ENCODE measurements at places on chromosomes 2 and 18.

DNA sequence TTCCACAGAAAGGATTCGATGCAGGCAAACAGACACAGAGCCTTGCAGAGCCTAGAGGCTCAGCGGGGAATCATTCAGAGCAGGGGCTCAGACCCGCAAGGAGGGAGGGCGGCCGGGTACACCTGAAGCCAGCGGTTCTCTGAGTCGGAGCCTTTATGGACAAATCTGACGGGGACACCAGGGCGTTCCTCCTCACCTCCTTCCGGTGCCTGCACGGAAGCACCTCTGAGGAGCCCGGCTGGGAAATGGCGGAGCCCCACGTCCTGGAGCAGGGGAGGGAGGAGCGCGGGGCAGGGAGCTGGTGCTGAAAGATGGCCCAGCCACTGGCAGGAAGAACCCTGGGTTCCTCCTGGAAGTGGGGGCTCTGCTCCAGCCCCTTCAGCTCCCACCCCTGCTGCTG is 193.5 kb upstream of the ALKAL2 start:
- no peak for DNase-seq

DNA sequence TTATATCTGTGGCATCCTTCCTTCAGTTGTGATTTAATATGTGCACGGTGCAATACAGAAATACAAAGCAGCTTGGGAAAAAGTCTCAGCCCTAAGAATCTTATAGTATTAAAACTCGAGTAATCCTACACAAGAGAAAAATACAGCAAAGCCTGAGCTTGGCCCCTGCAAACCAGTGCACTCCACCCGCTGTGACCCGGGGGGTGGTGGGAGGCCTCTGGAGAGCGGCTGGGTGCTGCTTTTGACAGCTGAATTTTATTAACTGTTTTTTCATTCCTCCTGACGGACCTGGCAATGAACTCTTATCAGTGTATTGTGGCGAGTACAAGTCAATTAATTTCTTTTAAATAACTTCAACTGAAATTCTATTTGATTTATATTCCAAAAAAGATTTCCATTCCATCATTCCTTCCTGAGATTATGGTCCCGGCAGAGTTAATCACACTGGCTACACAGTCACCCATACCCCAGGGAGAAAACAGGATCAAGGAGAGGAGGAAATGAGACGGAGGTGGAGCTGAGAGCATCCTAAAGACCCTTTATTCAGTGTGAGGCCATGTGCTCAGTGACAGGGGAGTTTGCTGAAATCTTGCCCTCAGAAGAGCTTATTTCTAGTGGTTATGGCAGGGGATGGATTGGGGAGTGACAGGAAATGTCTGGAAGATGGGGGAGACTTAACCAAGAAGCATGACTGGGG is 124.8 kb downstream of the KLHL29 start:
- DNase-seq: no peak

DNA sequence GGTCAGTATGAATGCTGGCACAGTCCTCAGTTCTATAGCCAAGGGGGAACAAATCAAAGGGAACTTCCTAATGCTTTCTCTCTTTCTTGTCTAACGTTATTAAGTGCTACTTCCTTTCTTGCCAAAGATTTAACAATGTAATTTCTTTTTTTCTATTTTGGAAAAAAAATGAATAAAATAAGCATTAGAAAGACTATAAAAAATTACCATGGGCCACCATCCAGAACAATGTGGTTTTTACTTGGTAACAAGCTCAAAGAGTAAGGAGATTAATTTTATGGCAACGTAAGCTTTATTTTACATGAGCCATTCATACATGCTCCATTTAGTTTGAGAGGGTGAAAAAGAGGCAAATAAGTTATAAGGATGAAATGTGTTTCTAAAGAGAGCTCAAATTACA is 40.1 kb downstream of the SERPINE2 start:
- no peak for DNase-seq

DNA sequence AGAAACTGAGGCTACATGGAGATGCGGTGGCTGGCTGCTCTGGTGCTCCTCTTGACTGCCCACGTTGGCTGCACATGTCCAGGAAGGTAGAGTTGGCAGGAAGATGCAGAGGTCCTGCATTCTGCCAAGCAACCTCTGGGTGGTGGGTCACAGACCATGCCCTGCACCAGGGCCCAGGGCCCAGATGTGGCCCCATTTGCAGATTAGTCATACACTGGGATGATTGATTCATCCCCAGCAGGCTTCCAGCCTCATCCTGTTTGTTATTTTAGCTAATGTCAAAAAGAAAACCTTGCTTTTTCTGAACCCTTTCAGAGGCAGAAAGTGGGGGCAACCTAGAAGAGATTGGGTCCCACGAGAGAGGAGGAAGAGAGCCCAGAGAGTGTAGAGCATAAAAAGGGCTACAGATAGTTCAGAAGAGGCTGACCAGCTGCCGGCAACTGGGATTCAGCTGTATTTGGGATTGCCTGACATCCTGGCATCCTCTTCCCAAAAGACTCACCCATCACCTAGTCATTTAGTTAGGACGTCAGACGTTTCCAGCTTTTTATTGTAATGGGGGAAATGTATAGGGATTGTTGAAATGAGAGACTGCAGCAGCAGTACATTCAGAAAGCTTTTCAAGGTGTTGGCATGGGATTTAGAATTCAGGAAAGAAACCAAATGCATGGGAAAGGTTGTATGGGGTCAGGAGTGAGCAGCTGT is 101.9 kb downstream of the CTIF start:
- DNase-seq: no peak

- DNase-seq: no peak
Observed at GRCh38 chr2:181485638-181485946, 28.4 kb downstream of the ITGA4 start.

GRCh38 chr2:120596990-120597594 is 138.6 kb upstream of the GLI2 start:
- DNase-seq: peak; percentile 45

DNA sequence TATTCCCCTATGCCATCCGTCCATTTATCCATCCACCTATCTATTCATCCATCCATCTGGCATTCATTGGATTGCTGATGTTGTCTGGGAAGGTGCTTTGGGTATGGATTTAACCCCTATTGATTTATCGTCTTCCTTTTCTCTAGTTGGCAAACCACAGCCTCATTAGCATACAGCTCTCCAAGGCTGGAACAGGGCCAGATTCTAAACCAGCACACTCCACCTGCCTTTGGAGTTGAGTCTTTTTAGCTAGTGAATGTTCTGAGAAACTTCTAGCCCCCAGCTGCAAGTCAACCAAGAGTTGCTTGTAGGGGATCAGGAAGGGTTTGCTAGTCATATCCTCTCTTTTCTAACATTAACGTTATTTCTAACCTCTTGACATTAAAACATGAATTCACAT is 90.7 kb downstream of the NRP2 start:
- no peak for DNase-seq

DNA sequence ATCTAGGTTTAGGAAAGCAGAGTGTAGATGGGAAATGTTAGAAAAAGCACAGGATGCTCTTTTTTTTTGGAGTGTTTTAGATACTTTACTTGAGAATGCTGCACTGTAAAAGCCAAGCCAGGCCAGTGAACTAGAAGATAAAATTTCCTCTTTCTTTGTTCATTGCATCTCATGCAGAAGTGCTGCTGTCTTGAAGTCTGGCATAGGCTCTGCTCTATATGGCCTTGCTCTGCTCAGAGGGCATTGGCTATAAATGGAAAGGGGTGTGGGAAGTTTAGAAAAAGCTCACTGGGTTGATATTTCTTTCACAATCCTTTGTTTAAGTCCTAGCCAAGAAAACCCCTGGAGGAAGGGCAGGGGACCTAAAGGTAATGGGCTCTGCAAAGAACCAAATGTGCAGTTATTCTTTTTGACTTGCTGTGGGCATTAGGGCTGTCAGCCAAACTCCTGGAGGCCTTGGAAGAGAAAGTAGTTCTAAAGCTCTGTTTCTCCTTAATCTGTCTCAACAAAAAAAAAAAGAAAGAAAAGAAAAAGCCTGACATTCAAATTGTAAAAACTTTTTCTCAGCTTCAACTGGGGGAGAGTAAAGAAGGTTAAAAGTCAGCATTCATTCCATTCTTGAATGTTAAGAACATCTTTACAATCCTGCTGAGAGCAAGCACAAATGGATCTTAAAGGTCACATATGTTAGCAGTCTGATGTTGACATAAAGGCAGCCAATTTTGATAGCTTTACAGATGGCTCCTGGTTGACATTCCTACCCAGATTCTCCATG is 338.3 kb downstream of the GULP1 start:
- no peak for DNase-seq

GRCh38 chr2:129806317-129806716 is 173.1 kb upstream of the RAB6C start:
- no peak for DNase-seq

GRCh38 chr2:71240794-71241193 is 13.9 kb upstream of the PAIP2B start:
- no peak for DNase-seq

GRCh38 chr2:36416370-36417165 is 61.0 kb downstream of the CRIM1 start:
- DNase-seq: no peak

DNA sequence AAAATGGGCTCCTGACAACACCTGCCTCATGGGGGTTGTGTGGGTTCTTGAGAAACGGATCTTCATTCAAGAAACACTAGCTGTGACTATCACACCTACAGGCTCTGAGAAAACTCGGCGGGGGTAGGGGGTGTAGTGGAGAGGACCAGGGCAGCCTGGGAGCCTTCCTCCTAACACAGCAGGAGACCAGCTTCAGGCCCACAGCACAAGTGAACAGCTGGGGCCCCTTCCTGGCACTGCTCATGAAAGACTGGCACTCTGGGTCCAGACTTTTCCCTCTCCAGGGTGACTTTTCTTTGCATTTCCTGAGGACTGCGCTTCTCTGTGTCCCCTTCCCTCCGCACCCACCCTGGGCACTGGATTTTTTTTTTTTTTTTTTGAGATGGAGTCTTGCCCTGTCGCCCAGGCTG is 7.2 kb upstream of the SEMA4C start:
- no peak for DNase-seq

GRCh38 chr18:39365836-39366485 is 1800.4 kb upstream of the CELF4 start:
- no peak for DNase-seq

DNA sequence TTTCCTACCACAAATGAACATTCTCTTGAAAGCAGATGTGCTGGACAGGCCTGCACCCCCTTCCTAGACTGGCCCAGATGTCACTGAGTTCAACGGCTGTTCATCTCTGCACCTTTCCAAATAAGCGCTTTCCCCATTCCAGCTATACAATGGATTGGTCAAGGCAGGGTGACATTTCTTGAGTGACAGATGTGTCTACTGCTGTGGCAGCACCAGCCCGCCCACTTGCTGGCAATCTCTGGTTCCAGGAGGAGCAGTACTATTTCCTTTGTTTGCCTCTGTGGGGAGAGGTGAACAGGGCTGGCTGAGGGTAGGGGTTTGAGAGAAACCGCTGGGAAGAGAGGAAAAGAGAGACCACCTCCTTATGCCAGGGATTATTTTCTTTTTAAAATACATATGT is 269.5 kb upstream of the POU3F3 start:
- no peak for DNase-seq

GRCh38 chr2:176582990-176583481 is 313.8 kb downstream of the MTX2 start:
- peak; percentile 31 for DNase-seq

- DNase-seq: no peak
Observed at GRCh38 chr2:99066075-99066958, 75.2 kb upstream of the C2orf15 start.

DNA sequence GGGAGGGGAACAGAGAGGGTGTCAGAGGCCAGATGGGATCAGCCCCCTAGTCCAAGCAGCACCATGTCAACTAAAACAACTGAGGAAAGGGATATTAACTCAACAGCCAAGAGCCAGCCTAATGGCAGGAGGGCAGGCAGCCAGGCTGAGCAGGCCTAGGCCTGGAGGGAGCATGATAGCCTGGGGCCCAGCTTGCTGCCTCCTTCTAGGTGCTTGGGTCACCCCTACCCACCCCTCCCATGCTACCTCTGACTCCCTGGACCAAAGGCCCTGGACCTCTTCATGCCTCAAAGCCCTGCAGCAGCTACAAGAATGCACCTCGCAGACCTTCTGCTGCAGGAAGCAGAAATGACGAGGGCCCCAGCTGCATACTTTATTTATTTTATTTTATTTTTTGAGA is 22.1 kb upstream of the TNS1 start:
- no peak for DNase-seq

GRCh38 chr2:102141011-102141943 is 1.3 kb upstream of the IL1R1 start:
- peak; percentile 39 for DNase-seq

DNA sequence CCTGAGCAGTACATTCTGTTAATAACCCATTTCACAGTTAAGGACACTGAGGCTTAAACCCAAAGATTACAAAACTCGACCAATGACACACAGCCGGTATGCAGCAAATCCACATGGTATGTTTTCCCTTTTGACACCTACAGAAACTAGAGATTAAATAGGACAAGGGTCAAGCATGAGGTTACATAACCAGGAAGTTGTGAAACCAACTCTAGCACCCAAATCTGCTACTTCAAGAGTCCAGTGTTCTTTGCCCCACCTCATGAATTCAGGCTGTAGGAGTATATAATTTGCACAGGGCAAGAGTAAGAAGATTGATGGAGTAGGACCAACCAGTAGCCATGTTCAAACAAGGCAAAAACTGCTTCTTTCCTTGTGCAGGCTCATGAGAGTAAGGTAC is 249.8 kb downstream of the BCL11A start:
- DNase-seq: no peak

- no peak for DNase-seq
Observed at GRCh38 chr2:120161190-120161589, 62.0 kb downstream of the TMEM185B start.

DNA sequence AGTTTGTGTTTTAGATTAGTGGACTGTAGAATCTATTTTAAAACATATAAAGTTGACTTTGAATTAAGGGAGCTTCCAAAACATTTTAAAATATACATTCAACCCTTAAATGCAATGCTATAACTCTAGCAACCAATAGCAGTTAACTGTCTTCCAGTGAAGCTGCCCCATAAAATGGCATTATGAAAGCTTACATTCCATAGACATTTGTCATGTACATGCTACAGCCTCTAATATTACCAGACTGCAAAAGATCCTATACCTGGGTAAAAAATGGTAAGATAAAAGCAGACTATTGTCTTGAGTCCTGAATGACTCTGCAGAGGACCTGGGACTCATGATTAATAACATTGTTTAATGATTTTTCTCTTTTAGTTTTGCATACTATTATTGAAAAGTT is 489.4 kb downstream of the LRP1B start:
- no peak for DNase-seq

Measured in ovary (tissue), 10 donors.